ENCODE measurements at places on chromosomes 6 and 20. TPM values are rescaled to one million over a fixed set of nuclear protein-coding genes. Genes with fewer than 3 reads are reported as not detected.
A peak's percentile ranks its signal among the peaks of the same experiment; 100 is the strongest.

GRCh38 chr6:35240838-35241801, 18.4 kb upstream of the ZNF76 start:
- peak; percentile 82 for DNase-seq

GRCh38 chr6:75203721-75204120, 2.1 kb downstream of the COL12A1 start:
- no peak for DNase-seq

DNA sequence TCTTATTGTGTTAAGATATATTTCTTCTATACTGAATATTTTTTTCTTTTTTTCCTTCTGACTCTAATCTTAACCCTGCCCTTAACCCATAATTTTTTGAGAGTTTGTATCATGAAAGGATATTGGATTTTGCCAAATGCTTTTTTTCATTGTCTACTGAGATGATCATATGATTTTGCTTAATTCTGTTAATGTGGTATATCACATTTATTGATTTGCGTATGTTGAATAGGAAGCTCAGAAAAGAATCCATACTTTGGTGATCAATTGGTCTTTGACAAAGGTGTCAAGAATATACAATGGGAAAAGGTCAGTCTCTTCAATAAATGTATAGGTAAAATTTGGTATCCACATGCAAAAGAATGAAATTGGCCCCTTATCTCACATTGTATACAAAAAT, 588.8 kb upstream of the ADGRB3 start:
- no peak for DNase-seq

MYCT1 gene
- not detected for total RNA-seq

DNA sequence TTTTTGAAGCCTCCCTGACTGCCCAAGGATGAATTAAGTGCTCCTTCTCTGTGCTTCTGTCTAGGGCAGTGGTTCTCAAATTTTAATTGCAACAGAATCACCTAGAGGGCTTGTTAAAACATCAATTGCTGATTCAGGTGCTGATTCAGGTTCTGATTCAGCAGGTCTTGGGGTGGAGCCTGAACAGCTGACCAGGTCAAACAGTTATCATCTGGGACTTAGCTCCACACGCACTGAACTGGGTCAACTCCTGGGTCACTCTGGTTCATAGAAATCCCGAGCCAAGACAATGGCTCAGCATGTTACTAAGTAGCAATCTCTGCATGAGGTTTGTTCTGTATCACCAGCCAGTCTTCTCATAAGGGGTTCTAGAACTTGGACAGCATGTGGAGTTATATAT, 192.3 kb downstream of the GJA1 start:
- DNase-seq, result no peak

SLC25A27 gene
- total RNA-seq, result 31.9 TPM

EYS gene
- total RNA-seq, result 0.46 TPM

- no peak for DNase-seq
Observed at GRCh38 chr6:142934106-142934505, 10.9 kb downstream of the HIVEP2 start.

DNA sequence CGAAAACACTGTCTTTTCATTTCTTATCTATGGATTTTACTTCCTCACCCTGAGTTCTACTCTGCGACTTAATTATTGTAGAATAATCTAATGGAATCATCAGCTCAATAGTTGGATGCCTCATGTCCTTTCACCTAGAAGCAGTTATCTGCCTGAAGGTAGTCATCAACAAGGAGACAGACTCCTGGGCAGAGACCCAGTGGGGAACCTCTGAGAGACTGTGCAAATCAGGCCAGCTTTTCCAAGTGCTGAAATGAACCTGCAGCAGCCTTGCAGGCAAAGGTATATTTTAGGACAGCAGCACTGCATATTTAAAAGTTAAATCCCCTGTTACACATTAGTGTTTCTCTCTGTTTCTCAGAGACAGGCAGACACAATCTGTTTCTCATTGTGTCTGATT, 99.7 kb upstream of the STMND1 start:
- no peak for DNase-seq

CST8 gene
- total RNA-seq, result not detected

DNA sequence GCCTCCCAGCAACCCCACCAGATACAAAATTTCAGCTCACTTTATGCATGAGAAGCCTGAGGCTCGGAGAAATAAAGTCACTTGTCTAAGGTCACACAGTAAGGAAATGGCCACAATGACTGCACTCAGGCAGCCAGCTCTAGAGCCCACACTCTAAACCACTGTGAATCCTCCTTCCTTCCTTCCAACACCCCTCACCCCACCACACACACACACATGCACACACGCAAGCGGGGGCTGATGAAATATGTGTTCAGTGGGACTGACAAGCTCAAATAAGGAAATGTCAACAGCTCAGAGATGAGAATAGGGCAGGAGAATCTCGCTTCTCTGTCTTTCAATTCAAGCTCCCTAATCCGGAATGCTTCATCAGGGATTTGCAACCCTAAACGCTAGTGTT, 6.0 kb upstream of the BPIFA1 start:
- no peak for DNase-seq

DNA sequence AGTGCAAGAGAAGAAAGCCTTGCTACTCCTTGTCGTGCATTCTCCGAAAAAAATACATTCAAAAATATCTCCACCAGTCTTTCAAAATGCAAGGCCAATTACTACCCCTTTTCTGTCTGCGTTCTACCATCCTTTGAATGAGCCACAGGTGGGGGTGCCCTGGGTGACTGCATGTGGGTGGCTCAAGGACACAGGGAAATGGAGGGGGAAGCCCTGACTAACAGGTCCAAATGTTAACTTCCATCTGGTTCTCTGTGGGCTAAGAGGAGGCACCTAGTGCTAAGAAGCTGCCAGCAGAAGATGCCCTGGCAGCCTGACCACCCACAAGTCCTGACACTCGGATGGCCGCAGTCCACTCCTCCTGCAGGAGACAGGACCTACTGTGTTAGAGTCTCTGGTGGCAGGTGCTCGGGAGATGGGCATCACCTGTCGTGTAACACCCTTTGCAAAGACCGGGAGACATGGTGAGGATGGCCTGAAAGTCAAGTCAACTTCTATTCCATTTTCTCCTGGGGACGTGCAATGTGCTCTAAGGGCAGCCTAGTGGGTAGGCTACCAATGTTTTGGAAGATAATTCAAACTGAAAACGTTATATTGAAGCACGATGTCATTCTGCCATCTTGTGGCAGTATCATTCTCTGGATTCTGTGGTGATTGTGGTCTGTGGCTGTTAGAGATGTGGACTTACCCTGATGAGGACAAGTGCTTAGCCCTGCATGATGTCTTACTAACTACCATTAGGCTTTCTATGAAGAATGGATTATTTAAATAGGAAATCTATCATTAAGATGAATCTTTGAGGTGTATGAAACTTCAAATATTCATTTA, 27.4 kb upstream of the IGF2R start:
- DNase-seq, result no peak

GRCh38 chr20:56801971-56802755, 173.1 kb downstream of the TFAP2C start:
- no peak for DNase-seq

- DNase-seq, result no peak
Observed at GRCh38 chr6:15265787-15266186, 19.9 kb downstream of the JARID2 start.

FAM209B gene
- not detected for total RNA-seq

- DNase-seq, result no peak
Observed at GRCh38 chr6:139485742-139486475, 111.5 kb upstream of the CITED2 start.

DNA sequence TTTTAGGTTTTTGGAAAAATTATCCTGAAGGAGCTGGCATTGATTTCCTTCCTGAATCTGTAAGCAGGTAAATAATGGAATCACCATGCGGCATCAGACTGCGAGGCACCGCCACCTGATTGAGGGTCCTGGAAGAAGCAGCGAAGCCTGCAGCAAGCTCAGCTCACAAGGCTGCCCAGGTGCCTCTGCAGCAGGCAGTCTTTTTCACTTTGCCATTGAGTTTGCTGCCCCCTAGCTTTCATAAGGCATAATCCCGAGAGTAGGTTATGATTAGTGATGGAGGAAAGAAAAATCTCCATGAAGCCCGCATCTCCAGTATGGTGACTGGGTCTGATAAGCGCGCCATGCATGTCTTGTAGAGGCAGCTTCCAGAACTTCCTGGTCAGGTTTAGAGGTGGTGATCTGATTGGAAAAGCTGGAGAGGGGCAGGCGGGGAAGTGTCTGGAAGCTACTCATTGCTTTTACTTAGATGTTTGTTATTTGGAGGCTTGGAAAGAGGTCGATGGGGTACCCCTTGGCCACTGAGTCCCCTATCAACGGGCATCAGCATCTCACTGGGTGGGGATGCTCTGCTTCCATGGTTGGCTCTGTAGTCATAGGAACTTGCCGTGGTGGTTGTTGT, 26.7 kb downstream of the IYD start:
- DNase-seq, result peak; percentile 37

GRCh38 chr20:39253051-39253755, 291.1 kb downstream of the DHX35 start:
- DNase-seq, result no peak

- DNase-seq, result no peak
Observed at GRCh38 chr20:32338665-32339064, 19.5 kb upstream of the ASXL1 start.

- DNase-seq, result no peak
Observed at GRCh38 chr20:48785256-48785655, 42.5 kb downstream of the PREX1 start.

DNA sequence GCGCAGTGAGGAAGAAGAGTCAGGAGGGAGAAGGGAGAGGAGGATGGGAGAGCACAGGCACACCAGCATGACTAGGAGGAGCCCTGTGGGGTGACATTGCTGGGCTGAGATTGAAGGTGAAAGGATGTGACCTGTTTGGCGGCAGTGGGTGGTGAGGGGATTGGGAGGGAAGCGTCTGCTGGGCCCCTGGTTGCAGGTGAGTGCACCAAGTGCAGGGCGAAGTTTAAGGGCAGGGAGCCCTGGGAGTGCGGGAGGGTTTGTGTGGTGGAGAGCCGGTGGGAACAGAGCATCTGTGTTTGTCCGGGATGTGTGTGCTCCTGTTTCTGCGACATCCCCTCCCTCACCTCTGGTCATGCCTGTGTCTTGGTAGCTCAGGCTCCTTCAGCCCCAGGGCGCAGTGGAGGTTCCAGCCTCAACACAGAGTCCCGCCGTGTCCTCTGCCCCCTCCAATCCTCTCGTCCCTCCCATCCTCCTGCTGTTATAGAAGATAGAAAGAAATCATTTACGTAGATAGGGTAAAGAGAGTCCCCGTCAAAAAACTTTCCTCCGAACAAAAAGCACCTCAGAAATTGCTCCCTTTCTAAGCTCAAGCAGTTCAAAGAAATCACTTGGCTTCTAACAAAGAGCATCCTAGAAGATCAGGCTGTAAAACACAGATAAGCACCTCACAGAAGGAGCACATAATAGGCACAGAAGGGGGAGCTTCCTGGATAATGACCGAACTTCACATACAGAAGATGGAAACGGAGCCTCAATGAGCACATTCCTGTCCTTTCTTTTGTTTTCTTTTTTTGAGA, 25.0 kb downstream of the ULBP1 start:
- no peak for DNase-seq

UST gene
- total RNA-seq, result 2.9 TPM

DNA sequence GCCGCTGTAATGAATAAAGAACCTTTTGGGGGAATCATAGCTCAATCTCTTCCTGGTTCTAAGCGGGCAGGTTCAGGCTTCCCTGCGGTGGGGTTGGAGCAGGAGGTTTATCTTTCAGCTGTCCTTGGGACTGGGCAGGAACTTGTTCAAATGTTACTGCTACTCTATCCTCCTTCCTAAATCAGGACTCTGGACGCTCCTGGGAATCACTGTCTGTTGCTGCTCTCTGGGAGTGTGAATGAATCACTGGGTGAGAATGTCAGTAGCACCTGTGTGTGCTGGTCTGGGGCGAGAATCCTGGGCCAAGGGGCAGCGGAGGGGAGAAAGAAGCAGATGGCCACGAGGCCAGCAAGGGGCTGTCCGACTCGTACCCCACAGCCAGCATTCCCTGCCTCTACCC, 65.4 kb upstream of the ZNFX1 start:
- no peak for DNase-seq

DNA sequence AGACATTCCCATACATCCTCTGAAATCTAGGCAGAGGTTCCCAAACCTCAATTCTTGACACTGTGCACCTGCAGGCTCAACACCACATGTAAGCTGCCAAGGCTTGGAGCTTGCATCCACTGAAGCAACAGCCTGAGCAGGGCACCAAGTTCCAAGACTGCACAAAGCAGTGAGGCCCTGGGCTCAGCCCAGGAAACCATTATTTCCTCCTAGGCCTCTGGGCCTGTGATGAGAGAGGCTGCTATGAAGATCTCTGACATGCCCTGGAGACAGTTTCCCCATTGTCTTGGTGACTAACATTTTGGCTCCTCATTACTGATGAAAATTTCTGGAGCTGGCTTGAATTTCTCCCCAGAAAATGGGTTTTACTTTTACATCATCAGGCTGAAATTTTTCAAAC, 107.5 kb upstream of the SAMD5 start:
- no peak for DNase-seq

GRCh38 chr6:162099685-162100084, 627.9 kb downstream of the PRKN start:
- DNase-seq, result no peak

ZBTB46 gene
- total RNA-seq, result 31.2 TPM

DNA sequence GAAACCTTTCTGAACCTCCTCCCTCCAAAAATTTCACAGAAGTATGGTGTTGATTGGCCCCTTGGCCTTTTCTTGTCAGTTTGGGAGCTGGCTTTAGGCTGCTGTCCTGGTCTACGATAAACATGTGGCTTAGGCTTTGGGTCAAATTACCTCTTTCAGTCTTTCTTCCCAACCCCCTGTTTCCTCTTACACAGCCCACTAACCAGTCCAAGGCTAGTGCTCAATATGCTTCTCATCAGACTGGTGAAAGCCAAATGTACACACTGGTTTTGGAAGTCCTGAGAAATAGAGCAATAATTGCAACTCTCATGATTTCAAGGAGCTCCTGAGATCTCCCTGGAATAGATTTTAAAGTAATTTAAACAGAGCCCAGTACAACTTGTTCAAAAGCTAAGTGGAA, 933.7 kb upstream of the GJE1 start:
- DNase-seq, result no peak

DNA sequence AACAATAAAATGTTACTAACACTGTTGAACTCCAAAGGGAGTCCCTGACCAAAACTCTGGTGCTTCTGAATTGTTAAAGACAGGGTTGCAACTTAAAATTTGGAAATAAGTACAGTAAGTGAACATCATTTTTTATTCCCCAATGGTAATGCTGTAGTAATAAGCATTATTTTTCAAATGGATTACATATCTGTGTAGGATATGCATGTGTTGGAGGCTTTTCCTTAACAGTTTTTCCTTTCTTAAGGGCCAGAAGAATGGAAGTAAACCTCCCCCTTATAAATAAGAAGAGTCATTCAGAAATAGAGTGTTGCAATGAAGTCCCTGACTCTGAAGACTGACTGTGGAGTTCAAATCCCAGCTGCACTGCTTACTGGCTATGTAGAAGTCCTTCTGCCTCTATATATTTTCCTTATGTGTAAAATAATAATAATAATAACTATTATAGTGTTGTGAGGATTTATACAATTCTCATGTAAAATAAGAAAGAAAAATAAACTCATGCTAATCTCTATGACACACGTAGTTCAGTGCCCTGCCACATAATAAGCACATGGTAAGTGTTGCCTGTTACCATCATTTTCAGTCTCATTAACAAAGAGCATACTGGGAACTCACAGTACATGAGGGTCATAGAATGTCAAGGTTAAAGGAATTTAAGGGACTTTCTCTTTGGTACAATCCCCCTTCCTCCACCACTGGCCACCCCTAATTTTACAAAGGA, 129.8 kb upstream of the SMLR1 start:
- no peak for DNase-seq

Measured in progenitor cell of endocrine pancreas (in vitro differentiated cells).